ENCODE measurements at places on chromosomes 12 and 14.
A peak's percentile ranks its signal among the peaks of the same experiment; 100 is the strongest.

DNA sequence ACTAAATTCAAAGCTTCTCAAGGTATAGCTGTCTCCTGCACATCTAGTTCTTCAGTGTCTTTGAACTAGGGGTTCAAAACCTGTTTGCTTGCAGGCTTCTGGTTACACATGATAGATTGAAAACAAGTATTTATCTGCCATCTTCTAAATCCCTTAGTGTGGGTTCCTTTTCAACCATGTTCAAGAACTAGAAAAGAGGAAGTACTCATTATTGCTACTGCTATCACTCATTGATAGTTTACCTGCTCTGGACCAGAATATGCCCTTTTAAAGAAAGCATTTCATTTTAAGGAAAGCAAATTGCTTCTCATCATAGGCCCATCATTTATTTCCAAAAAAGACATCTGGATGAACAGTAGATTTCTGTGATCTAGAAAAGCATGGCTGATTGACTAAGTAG, 37.1 kb upstream of the VSX2 start:
- DNase-seq = no peak

DNA sequence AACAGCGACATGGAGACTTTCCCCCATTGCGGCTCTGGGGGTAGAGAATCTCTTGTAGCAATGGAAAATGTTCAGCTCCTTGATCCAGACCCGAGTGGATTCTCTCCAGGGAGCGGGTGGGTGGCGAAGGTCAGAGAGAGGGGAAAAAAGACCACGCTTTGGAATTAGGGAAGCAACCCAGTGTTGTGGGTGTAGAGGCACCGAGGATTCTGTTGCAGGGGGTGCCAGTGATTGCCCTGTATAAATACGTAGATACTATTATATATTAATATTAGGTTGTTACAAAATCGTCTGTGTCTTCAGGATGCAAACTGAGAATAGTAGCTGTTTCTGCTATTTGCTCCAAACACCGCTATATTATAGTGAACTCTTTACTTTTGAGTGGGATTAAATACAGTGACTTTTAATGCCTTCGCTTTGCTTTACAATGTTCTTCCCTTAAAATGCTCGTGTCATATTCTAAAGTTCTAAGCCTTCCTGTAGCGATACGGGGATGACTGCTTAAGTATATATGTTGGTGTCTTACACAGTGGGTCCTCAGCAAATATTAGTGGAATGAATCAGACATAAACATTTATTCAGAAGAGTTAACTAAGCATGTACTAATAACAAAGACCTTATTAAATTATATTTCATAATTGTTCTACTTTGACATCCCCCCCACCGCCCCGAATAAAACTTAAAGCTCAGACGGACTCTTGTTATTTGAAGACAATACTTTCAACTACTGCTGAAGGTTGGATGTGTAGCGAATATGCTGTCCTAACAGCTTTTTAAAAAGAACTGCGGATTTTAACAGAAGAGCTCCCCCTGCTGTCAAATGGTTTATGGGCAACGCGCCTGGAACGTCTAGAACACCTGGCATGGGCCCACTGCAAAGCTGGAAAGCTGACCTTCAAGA, 136.4 kb upstream of the KRAS start:
- DNase-seq = no peak

- no peak for DNase-seq
Observed at GRCh38 chr12:109558374-109559199, 14.7 kb downstream of the MMAB start.

DNA sequence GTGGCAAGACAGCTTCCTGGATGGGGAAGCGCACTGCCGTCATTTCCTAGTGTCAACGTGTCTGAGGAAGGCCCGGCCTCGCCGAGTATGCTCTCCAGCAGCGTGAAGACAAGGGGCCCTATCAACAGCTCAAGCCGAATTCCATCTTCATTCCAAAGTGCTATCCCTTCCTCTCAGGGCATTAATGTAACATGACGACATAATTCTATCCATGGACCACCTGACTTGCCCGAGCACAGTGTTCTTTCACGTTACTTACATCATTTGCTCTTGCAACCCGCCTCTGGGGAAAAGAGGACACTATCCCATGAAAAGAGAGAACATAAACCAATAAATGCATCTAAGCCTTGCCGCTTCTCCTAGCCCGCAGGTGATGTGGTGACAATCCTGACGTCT, 22.9 kb downstream of the CCDC92 start:
- DNase-seq = no peak

- no peak for DNase-seq
Observed at GRCh38 chr14:24324024-24324423, 10.8 kb downstream of the ADCY4 start.

DNA sequence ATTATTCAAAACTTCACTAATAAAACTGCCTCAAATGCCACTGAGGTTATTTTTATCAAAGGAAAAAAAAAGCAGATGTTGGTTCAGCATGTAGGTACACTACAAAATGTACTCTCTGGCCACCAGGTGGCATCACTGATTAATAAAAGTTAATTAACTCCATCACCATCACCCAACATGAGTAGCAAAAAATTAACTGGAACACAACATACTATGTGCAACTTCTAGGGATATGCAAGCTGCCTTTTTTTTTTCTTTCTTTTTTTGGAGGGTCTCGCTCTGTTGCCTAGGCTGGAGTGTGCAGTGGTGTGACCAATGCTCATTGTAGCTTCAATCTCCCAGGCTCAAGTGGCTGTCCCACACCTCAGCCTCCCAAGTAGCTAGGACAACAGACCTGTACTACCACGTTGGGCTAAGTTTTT, 43.8 kb upstream of the NR2C1 start:
- DNase-seq = peak; percentile 85

DNA sequence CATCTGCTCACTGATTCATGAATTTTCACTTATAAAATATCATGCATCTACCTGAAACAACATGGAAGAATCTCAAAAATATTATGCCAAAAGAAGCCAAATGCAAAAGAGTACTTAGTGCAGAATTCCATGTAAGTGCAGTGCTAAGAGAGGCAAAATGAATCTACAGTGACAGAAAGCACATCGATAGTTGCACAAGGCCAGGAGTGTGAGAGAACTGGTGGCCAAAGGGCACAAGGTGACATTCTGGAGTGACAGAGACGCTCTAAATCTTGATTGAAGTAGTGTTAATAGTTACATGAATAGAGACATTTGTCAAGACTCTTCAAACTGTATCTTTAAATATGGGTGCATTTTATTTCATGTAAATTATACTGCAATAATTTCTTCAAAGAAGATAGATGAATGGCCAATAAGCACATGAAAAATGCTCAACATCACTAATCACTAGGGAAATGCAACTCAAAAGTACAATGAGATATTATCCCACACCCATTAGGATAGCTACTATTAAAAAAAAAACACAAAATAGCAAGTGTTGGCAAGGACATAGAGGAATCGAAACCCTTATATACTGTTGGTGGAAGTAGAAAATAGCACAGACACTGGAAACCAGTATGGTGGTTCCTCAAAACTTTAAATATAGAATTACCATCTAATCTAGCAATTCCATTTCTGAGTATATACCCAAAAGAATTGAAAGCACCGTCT, 71.7 kb upstream of the KICS2 start:
- no peak for DNase-seq

DNA sequence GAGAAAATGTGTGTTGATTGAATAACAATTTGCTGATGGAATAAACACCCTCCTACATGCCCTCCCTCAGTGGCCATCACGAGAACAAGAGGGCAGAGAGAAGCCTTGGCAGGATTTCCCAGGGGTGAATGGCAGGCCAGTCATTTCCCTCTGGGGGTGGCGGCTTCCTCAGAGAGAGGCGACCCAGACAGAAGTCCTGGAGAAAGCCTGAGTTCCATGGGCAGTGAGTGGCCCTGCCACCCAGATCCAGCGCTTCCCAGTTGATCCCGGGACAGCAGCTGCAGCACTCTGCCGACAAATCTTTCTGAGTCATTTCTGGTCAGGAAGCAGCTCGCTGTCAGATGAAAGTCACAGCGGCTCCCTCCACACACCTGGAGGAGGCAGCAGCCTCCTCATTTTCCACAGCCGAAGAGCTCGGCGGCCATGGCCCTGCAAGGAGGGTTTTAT, 123.0 kb downstream of the SCARB1 start:
- no peak for DNase-seq

- no peak for DNase-seq
Observed at GRCh38 chr12:66025477-66025876, 105.1 kb downstream of the LLPH start.

Measured in ascending aorta (tissue), 2 donors.